ENCODE measurements at places on chromosomes 3 and 15. TPM values are rescaled to one million over a fixed set of nuclear protein-coding genes. Genes with fewer than 3 reads are reported as not detected.

DNA sequence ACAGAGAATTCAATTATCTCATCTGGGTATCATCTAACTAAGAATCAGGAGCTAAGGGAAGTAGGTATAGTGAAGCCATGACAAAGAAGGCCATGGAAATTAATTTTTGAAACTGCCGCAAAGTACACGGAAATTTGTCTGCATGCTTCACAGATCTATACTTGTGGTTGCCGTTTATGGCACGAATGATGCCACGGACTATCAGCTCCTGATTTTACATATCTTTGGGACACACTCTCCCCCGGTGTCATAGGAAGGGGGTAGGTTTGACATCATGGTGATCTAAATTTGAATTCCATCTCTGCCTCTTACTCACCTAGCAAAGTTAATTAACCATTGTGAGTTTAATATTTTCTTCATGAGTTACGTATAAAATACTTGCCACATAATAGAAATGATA, 14.0 kb downstream of the ARPP21 start:
- no peak for DNase-seq

- no peak for DNase-seq
Measured at GRCh38 chr3:4138786-4139431, 164.3 kb upstream of the SETMAR start.

DNA sequence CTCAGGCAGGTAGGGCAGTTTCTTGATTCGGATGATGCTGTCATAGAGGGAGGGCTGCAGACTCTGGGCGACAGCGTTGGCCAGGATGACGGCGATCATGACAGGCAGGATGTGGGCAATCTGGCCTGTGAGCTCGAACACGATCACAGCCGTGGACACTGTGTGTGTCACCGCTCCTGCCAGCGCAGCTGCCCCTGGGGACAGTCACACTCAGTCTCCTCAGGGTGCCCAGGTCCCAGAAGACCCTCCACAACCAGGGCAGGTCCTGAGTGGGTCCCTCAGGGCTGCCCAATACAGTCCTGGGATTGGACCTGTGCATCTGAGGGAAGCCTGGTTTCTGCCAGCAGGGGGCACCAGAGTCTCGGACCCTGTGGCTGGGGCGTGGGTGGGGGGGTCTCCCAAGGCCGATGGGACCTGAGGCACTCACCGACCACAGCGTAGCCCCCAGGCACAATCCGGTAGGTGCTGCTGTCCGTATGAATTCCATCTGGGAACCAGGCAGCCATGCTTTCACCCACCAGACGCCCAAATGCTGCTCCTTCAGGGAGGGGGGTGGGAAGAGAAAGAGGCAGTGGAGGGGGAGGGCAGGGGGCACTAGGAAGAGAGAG, 7.2 kb downstream of the CLCN2 start:
- DNase-seq, result no peak

GRCh38 chr15:64149893-64150578, 1.5 kb upstream of the SNX22 start:
- no peak for DNase-seq

GRCh38 chr3:113897373-113897777, 50.4 kb upstream of the ZDHHC23 start:
- no peak for DNase-seq

- no peak for DNase-seq
Measured at GRCh38 chr3:125398952-125399351, 23.8 kb upstream of the ZNF148 start.

GRCh38 chr3:25567388-25567787, 97.3 kb downstream of the TOP2B start:
- DNase-seq, result no peak

DNA sequence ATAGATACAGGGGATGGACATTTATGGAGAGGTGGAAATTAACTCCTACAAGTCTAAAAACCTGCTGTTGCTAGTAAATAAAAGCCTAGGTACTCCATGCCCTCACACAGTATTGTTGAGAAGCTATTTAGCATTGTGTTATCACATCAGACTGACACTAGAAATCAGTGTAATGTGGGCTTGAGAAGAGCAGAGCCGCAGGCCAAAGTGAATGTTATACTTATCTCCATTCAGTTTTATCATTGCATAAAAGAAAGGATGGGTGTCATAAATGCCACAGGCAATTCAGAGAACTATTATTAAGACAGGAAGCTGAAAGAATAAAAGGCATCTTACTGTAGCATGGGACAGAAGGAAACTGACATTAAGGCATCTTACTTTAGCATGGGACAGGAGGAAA, 13.7 kb upstream of the ISLR start:
- DNase-seq, result no peak

GRCh38 chr3:70053293-70053692, 53.8 kb downstream of the SAMMSON start:
- DNase-seq, result no peak

GRCh38 chr15:98400120-98400519, 248.2 kb upstream of the IGF1R start:
- DNase-seq, result no peak

DNA sequence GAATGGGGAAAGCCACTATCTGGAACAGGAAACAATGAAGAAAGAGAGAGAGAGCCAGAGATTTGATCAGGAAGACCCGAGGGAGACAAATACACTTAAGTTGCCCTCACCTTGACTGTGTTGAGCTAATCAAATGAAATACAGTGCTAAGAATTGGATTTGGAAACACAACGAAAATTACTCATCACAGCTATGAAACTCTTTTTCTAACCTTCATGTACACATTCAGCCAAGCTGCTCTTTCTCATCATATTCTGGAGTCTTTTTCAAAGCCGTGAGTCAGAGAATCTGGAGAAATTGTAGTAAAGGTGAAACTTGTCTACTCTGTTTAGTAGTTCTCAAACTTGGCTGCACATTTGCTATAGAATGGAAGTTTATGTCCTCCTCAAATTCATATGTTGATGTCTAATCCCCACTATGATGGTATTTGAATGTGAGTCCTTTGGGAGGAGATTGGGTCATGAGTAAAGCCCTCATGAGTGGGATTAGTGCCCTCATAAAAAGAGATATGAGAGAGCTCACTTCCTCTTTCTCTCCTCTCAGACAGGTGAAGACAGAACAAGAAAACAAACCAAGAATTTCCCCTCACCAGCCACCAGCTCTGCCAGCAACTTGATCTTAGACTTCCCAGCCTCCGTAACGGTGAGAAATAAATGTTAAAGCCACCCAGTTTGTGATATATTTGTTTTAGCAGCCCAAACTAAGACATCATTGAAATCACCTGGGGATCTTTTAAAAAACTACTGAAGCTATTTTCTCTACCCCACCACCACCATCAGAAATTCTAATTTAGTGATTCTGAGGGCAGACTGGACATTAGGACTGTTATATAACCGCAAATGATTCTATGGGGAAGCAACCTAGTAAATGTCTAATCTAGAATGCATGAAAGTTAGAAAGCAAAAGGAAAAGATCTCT, 143.6 kb upstream of the GRM7 start:
- no peak for DNase-seq

GRCh38 chr15:67006083-67007065, 59.0 kb upstream of the SMAD3 start:
- DNase-seq, result no peak

DNA sequence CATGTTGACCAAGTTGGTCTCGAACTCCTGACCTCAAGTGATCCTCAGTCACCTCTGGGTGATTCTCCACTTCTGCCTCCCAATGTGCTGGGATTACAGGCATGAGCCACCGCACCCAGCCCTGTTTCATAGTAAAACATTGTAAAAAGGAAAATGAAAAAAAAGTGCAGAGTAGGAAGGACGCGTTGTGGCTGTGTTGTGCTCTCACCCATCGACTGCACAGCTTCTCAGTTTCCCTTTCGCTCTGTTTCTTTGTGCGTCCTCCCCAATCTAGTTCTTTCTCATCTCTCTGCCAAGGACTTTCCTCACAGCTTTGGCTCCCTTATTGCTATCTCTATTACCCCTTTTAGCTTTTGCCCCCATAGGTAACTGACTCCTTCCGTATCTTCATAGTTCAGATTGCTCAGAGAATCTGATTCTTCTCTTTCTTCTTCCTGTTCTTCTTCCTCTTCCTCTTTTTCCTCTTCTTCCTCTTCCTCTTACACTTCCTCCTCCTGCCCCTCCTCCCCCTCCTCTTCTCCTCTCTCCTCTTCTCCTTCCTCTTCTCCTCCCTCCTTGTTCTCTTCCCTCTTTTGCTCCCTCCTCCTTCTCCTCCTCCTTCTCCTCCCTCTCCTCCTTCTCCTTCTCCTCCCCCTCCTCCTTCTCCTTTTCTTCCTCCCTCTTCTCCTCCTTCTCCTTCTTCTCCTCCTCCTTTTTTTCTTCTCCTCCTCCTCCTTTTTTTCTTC, 81.1 kb upstream of the VGLL4 start:
- no peak for DNase-seq

DNA sequence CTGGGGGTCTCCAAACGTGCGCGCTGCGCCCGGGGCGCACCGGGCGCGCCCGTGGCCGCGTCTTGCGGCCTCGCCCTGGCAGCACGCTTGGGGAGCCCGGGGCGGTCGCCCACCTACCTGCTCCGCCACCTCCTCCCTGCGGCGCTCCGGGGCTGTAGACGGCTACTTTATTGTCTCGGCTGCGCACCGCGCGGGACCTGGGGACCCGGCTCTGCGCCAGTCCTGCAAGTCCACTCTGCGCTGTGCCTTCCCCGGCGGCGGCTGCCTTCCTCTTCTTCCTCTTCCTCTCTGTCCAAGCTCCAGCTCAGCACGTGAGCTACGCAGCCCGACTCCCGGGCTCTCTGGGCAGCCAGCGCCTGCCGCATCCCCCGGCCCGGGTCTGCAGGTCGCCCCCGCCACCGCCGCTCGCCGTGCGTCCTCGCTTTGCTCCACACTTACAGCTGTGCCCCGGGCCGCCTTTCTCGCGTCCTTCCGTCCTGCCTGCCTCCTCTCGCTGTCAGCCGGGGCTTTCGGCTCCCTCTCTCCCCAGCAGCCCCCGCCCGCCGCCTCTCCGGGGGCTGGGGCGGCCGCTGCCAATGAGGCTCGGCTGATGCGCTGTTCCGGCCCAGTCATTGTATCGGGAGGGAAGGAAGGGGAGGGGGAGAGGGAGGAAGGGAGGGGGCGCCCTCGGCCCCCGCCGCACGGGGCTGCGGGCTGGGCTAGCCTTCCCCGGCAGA, 156.4 kb upstream of the FRMD4B start:
- DNase-seq, result no peak

GRCh38 chr3:197674741-197675562, 61.8 kb downstream of the RUBCN start:
- no peak for DNase-seq

DNA sequence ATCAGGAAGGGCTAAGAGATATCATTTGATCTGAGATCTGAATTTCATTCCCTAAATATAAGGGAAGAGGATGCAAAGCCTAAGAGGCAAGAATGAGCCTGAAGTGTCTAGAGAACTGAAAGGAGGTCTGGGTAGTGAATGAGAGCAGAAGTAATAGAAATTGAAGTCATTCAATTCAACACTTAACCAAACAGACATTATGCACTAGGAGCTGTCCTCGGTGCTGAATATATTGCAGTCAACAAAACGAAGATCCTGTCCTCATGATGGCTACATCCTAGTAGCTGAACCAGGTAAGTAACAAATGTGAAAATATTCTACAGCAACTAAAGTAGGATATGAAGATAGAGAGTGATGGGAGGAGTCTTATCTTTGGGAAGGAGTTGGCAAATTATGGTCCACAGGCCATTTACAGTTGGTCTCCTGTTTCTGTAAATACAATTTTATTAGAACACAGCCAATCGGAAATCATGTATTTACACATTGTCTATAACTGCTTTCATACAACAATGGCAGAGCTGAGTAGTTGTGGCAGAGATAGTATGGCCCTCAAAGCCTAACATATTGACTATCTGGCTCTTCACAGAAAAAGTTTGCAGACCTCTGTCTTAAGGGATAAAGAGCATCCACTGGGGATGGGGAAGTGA, 192.9 kb upstream of the CADPS start:
- peak; percentile 49 for DNase-seq

DNA sequence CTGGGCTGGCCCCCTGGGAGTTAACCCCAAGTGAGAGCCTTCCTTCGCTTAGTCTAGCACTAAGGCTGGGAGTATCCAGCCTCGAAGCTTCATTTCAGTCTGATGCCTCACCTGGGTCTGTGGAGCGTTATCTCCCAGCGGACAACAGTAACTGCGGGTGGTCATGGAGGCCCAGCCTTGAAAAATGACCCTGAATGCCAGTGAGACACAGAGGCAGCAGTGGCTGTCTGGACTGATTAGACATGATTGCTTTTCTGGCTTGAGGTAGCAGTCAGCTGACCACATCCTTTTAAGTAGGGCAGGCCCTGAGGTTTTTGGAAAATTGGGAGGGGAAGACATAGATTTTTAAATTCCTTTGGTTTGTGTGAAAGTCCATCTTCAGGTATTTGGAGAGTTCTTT, 28.2 kb upstream of the TRIM59 start:
- DNase-seq, result peak; percentile 27

GRCh38 chr15:97998307-97999071, 38.0 kb downstream of the ARRDC4 start:
- DNase-seq, result peak; percentile 15

- peak; percentile 37 for DNase-seq
Measured at GRCh38 chr3:190339130-190339529, 16.9 kb upstream of the CLDN1 start.

GRCh38 chr3:43892061-43892460, 201.3 kb downstream of the ABHD5 start:
- DNase-seq, result no peak

DNA sequence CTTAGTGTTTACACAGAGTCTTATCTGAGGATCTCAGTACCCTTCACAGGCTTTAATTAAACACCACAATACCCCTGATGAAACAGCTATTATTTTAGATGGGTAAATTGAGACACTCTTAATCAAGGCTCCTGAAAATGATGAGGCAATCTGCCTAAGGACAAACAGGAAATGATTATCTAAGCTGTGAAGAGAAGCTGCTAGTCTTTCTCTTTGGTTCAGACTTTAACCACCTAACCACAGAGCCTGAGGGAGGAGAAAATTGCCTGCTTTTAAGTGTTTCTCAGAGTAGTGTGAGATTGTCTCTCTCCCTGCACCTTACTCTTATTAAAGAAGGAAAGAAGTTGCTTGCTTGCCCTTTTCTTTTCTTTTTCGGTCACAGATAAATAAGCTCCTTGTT, 364.3 kb upstream of the ADAMTS9 start:
- no peak for DNase-seq

Gene A4GNT
- not detected for total RNA-seq

Gene AP2M1
- total RNA-seq, result 364 TPM

Gene PLA2G4F
- not detected for total RNA-seq

Gene CFAP91
- total RNA-seq, result 0.98 TPM

Gene SUSD5
- 2.9 TPM for total RNA-seq

Gene ADPGK
- total RNA-seq, result 43.9 TPM

Gene DUOX1
- total RNA-seq, result not detected

Gene RBMS3
- 84.1 TPM for total RNA-seq

Gene SNTN
- total RNA-seq, result not detected

Gene SLMAP
- 44.1 TPM for total RNA-seq

Gene TMEM42
- 13.7 TPM for total RNA-seq

Data from fibroblast of the aortic adventitia (primary cell).